ENCODE measurements at places on chromosomes 6 and 20. TPM values are rescaled to one million over a fixed set of nuclear protein-coding genes. Genes with fewer than 3 reads are reported as not detected.

- DNase-seq = no peak
- H3K4me1 ChIP-seq = no peaks in the 10 kb centered on the region
- peaks cover 2% of the 10 kb centered on the region for H3K27me3 ChIP-seq
- H3K4me3 ChIP-seq = no peak overlapping the region
- H3K27ac ChIP-seq = no peak overlapping the region
Observed at GRCh38 chr6:120935908-120936307, 398.4 kb downstream of the TBC1D32 start.

GRCh38 chr6:30615958-30616810, 859 bp downstream of the PPP1R10 start:
- DNase-seq = no peak
- H3K4me3 ChIP-seq = peak overlapping the region; percentile 95
- peaks cover 55% of the 10 kb centered on the region for H3K36me3 ChIP-seq

DNA sequence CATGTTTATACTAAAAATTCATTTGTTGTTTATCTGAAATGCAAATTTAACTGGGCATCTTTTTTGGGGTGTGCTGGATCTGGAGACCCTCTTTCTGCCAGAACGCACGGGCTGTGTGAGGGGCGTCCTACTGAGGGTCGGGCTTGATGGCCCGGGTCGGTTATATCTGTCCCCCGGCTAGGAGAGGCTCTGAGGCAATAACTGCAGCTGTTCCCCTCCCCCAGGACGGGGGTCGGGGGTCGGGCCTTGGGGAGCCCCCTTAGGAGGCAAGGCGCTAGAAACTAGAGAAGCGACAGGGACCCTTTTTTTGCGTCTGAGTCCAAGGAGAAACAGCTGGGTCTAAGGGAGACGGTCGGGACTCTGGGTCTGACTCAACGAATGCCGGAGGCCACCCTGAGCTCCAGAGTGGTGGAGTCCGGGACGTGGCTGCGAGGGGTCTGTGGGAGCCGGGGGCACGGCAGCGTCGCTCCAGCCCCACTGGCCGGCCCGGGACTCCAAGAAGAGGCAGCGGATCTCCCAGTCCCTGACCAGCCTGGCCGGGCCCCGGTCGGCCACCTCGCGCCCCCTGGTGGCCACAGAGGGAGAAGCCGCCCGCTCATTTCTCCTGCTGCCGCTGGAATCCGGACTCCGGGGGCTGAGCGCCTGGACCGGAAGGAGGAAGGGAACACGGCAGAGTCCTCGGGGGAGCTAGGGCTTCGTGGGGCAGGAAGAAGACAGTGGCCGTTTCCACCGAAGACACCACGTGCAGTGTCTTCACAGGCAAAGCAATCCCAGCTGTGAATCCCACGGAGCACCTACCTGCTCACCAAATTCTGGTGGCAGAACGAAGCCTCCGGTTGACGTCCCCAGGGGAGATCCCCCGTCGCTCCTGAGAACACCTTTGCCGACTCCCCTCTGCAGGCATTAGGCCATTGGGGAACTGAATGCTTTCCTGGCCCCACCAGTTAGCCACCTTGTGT, 24.0 kb upstream of the SCML4 start:
- no peaks in the 10 kb centered on the region for H3K27me3 ChIP-seq
- H3K36me3 ChIP-seq = peaks cover 2% of the 10 kb centered on the region
- H3K4me1 ChIP-seq = peaks cover 21% of the 10 kb centered on the region
- H3K4me3 ChIP-seq = peak overlapping the region; percentile 82
- DNase-seq = peak; percentile 92

DNA sequence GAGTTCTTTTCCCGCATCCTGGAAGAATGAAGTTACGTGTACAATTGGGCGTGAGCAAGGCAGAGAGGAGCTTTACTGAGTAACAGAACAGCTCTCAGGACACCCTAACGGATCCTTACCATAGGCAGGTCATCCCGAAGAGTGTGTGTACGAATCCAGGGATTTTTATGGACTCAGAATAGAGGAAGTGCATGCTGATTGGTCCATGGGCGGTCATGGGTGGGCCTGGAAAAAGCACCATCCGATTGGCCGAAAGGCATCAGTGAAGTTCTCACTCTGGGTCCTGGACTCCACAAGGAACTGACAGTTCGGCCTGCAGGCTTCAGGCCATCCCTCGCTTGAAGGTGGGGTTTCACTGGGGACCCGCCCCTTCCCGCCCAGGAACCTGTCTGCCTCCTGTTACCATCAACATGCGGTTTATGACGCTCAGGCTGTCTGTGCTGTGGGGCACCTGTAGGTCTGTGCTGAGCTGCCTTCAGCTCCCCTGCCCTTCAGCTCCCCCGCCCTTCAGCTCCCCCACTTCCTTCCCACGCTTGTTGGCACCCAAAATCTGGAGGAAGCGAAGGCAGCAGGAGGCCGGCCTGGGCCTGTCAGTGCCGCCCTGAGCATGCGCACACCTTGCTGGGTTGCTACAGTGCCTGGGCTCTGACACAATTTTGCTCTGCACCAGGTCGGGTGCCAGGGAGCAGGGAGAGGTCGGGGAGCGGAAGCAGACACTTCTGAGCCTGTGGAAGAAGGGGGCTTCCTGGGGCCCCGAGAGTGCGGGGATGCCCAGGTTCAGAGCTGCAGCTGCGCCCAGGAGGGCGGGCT, 57.9 kb upstream of the MANEA start:
- no peak overlapping the region for H3K27ac ChIP-seq
- H3K4me1 ChIP-seq = no peaks in the 10 kb centered on the region
- no peak overlapping the region for H3K4me3 ChIP-seq
- no peak for DNase-seq
- no peaks in the 10 kb centered on the region for H3K36me3 ChIP-seq
- H3K27me3 ChIP-seq = no peaks in the 10 kb centered on the region

GRCh38 chr20:1790386-1790785, 104.8 kb upstream of the SIRPA start:
- H3K27me3 ChIP-seq = peaks cover 63% of the 10 kb centered on the region
- no peaks in the 10 kb centered on the region for H3K4me1 ChIP-seq
- no peak overlapping the region for H3K27ac ChIP-seq
- H3K36me3 ChIP-seq = no peaks in the 10 kb centered on the region
- H3K4me3 ChIP-seq = no peak overlapping the region
- no peak for DNase-seq

GRCh38 chr6:130293800-130294199, 71.0 kb upstream of the SAMD3 start:
- H3K27me3 ChIP-seq = peaks cover 6% of the 10 kb centered on the region
- no peaks in the 10 kb centered on the region for H3K4me1 ChIP-seq
- H3K27ac ChIP-seq = no peak overlapping the region
- no peaks in the 10 kb centered on the region for H3K36me3 ChIP-seq

- no peaks in the 10 kb centered on the region for H3K27me3 ChIP-seq
- H3K27ac ChIP-seq = no peak overlapping the region
- H3K4me1 ChIP-seq = peaks cover 3% of the 10 kb centered on the region
- H3K36me3 ChIP-seq = peaks cover 10% of the 10 kb centered on the region
- DNase-seq = no peak
- no peak overlapping the region for H3K4me3 ChIP-seq
Observed at GRCh38 chr6:20876036-20876435, 341.8 kb downstream of the CDKAL1 start.

GRCh38 chr6:20211037-20211940, 980 bp downstream of the MBOAT1 start:
- peak overlapping the region; percentile 92 for H3K4me3 ChIP-seq
- peaks cover 6% of the 10 kb centered on the region for H3K36me3 ChIP-seq
- DNase-seq = no peak
- H3K4me1 ChIP-seq = peaks cover 35% of the 10 kb centered on the region
- H3K27me3 ChIP-seq = peaks cover 4% of the 10 kb centered on the region

GRCh38 chr6:124441450-124441849, 520.8 kb upstream of the RNF217 start:
- H3K27ac ChIP-seq = no peak overlapping the region
- DNase-seq = no peak
- H3K4me1 ChIP-seq = no peaks in the 10 kb centered on the region

DNA sequence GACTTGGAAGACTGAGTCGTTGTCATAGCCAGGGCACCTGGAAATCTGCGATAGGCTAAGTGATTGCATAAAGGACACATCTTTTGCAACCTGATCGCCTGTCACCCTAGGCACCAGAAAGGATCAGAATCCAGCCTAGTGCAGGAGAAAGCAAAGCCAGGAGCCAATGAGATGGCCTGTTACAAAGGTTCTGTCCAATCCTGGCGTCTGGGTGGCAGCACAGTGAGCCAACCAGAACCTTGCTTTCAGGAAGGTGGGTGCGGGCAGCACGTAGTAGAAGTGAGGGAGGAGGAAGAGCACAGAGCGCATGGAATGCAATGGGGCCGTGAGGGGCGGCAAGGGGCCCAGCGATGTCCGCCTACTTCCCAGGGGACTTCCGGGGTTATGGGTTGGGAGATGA, 120.4 kb upstream of the GGTLC1 start:
- no peaks in the 10 kb centered on the region for H3K36me3 ChIP-seq
- H3K4me1 ChIP-seq = no peaks in the 10 kb centered on the region
- H3K27ac ChIP-seq = no peak overlapping the region
- no peak for DNase-seq
- H3K27me3 ChIP-seq = peaks cover 12% of the 10 kb centered on the region
- no peak overlapping the region for H3K4me3 ChIP-seq

DNA sequence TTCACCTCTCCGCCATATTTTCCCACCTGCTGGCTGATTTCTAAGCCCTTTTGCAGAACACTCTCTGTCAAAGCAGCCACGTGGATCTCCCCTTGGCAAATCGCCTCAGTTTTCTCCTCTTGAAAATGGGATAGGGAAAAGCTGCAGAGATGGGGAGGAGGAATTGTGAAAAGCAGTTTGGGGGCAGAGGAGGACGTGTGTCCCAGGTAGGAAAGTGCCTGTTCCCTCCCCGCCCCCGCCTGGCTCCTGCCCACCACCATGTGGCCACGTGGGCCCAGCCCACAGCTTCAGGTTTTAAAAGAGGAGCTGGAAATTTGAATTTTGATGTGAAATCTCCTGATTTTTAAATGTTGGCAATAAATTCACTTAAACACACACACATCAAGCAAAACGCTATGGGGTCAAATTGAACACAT, 3.6 kb upstream of the CEBPB start:
- peaks cover 3% of the 10 kb centered on the region for H3K4me1 ChIP-seq
- no peaks in the 10 kb centered on the region for H3K36me3 ChIP-seq
- no peak overlapping the region for H3K4me3 ChIP-seq
- no peak for DNase-seq

- no peak overlapping the region for H3K4me3 ChIP-seq
- H3K36me3 ChIP-seq = no peaks in the 10 kb centered on the region
- DNase-seq = no peak
- no peak overlapping the region for H3K27ac ChIP-seq
Observed at GRCh38 chr6:121867095-121867494, 431.6 kb downstream of the GJA1 start.

- H3K4me3 ChIP-seq = no peak overlapping the region
- H3K27me3 ChIP-seq = no peaks in the 10 kb centered on the region
- no peak for DNase-seq
- H3K27ac ChIP-seq = no peak overlapping the region
- H3K36me3 ChIP-seq = peaks cover 9% of the 10 kb centered on the region
- H3K4me1 ChIP-seq = no peaks in the 10 kb centered on the region
Observed at GRCh38 chr6:111653434-111653833, 47.8 kb upstream of the TRAF3IP2 start.

GRCh38 chr6:2578767-2579166, 172.0 kb downstream of the MYLK4 start:
- H3K27me3 ChIP-seq = peaks cover 34% of the 10 kb centered on the region
- H3K4me1 ChIP-seq = no peaks in the 10 kb centered on the region
- H3K36me3 ChIP-seq = no peaks in the 10 kb centered on the region
- H3K27ac ChIP-seq = no peak overlapping the region

- no peak overlapping the region for H3K4me3 ChIP-seq
- DNase-seq = no peak
- no peaks in the 10 kb centered on the region for H3K36me3 ChIP-seq
- H3K27me3 ChIP-seq = peaks cover 8% of the 10 kb centered on the region
- H3K4me1 ChIP-seq = no peaks in the 10 kb centered on the region
Observed at GRCh38 chr6:109313139-109313538, 69.1 kb downstream of the CD164 start.

- H3K27ac ChIP-seq = no peak overlapping the region
- H3K27me3 ChIP-seq = no peaks in the 10 kb centered on the region
- H3K36me3 ChIP-seq = peaks cover 24% of the 10 kb centered on the region
- no peak overlapping the region for H3K4me3 ChIP-seq
- no peak for DNase-seq
Observed at GRCh38 chr6:158706369-158706982, 56.6 kb downstream of the SYTL3 start.

DNA sequence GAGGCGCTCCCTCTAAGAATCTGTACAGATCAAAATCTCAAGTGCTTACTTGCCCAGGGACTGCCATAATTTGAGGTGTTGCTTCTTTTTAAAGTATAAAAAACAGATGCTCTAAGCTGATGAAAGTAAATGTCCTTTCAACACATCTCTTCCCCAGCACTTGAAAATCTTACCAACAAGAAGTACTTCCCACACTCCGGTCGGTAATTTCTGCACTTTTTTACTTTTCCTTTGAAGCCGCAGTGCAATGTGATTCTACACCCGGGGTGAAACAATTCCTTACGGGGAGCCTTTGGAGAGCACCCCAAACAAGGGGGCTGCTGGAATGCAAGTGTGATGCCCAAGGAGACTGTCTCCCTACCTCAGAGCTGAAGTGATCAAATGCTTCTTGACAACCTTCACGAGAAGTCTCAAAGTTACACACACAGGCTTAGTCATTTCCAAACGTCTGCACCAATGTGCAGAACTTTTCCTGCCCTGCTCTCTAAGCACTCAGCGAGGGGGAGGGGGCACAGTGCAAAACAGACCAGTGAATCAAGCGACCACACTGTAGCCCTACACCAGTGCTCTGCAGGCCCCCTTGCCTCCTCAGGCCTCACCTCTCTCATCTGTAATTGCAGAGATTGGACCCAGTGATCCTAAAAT, 56.7 kb downstream of the ATXN1 start:
- peaks cover 50% of the 10 kb centered on the region for H3K4me1 ChIP-seq
- no peaks in the 10 kb centered on the region for H3K27me3 ChIP-seq
- H3K36me3 ChIP-seq = peaks cover 12% of the 10 kb centered on the region
- DNase-seq = no peak
- H3K27ac ChIP-seq = no peak overlapping the region
- peak overlapping the region; percentile 61 for H3K4me3 ChIP-seq

DNA sequence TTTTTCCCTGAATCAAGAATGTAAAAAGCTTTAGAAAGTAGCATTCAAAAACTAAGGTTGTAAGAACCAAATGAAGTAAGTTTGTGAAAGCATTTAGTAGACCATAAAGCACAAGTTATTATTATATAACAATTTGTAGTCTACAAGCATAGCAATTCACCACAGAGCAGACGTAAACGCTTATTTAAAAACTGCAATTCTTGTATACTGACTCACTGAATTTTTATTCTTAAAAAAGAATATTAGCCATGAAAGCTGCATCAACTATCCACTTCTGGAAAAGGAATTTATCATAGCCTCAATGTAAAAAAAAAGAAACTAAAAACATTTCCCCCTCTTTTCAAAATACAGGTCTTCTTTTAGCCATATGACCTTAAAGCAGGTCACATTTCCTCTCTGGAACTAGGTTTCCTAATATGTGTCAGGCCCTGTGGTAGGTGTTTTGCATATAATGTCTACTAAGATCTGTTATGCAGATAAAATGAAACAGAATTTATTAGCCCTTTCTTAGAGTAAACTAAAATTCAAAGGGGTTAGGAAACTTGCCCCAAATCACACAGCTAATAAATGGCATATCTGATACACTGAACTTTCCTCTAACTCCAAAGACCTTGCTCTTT, 2.1 kb downstream of the MAP3K7 start:
- peaks cover 8% of the 10 kb centered on the region for H3K27me3 ChIP-seq
- H3K4me1 ChIP-seq = peaks cover 35% of the 10 kb centered on the region
- H3K36me3 ChIP-seq = no peaks in the 10 kb centered on the region
- H3K4me3 ChIP-seq = peak overlapping the region; percentile 97
- no peak overlapping the region for H3K27ac ChIP-seq

Gene ZBTB22
- total RNA-seq = 20.9 TPM

Gene COL21A1
- not detected for total RNA-seq
